ENCODE measurements at places on chromosomes 5 and 9.

DNA sequence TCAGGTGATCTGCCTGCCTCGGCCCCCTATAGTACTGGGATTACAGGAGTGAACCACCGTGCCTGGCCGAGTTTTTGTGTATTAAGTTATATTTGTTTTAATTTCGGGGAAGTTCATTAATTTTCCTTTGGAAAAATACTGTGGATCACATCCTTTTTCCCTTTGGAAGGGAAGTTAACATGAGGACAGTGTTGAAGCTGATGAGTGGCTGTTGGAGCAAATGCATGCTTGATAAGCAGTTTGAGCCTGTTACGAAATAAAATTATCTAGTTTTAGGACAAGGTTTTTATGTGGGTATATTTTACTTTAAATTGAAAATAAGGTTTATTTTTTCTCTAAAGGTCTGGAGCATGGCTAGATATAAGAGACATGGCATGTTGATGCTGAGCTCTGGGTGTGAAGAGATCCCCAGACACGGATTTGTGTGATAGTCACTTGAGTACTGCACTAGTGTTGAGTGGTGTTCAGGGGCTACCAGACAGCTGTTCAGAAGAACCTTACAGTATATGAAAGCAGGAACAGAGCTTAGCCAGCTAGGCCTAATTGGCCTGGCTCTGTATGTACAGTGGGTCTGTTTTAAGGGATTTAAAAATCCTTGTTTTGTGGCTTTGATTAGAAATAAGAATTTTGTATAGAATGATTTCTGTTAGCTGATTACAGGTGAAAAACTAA, 17.4 kb downstream of the LMNB1 start:
- DNase-seq: no peak

- DNase-seq: no peak
Observed at GRCh38 chr5:104370523-104370922, 807.9 kb upstream of the NUDT12 start.

DNA sequence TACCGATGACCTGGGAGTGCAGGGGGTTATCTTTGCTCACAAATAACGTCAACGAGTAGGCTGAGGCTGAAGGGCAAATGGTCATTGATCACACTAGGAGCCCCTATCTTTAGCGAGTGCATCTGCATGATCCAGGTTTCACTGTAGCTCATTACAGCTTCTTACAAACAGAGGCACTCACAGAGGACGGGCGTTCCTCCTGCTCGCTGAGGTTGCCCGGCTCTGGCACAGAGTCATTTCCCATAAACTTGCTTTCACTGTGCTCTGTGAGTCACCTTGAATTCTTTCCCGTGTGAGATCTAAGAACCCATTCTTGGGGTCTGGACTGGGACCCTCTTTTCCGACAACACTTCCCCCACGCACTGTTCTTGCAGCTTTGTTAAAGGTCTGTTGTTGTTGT, 1.9 kb upstream of the PAEP start:
- DNase-seq: no peak

- peak; percentile 74 for DNase-seq
Observed at GRCh38 chr5:146025114-146025680, 80.2 kb downstream of the PLAC8L1 start.

DNA sequence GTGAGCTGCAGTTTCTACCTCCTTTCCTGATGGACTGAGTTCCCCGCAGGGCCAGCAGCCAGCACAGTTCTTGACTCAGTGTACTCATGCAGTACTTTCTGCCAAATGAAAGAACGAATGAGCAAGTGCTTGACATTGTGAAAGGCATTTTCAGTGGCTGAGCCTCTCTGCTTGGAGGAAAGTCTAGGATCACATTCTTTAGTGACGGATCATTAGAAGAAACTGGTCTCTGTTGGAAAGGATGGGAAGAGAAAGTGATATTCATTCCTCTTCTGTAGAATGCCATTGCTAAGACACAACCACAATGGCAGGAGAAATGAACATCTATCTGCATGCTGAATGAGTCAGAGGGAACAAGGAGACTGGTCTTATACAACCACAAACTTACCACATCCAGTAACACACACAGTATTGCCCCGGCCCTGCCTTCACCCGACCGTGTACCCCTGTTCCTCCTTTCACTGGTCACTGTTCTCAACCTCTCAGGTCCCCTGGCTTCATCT, 206.9 kb downstream of the CRB2 start:
- no peak for DNase-seq

DNA sequence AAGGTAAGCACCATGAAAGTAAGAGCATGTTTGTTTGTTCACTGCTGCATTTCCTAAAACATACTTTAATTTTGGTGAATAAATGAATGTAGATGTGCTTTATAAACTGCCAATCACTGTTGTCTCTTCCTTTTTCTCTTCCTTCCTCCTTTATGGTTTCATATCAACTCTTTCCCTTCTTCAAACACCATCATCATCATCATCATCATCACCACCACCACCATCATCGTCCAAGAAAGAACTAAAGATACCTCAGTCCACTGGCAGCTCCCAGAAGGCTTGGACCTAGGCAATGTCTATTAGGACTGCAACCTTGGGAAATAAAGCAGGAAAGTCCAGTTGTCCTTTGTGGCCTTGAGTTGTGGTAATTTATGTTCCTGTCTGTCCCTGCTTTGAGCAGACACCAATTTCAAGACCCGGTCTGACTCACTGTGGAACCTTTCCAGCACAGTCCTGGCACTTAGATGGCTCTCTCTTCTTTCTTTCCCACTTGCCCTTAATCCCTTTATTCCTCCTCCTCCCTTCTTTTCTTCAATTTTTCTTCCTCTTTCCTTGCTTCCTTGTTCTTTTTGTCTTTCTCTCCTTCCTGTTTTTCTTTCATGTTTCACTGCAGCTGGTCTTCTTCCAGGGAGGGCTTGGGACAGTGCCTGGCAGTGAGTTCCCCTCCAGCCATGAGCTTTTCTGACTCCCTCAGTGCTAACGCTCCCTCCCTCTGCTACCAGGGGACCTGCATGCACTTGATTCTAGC, 99.3 kb downstream of the ANGPTL2 start:
- no peak for DNase-seq

DNA sequence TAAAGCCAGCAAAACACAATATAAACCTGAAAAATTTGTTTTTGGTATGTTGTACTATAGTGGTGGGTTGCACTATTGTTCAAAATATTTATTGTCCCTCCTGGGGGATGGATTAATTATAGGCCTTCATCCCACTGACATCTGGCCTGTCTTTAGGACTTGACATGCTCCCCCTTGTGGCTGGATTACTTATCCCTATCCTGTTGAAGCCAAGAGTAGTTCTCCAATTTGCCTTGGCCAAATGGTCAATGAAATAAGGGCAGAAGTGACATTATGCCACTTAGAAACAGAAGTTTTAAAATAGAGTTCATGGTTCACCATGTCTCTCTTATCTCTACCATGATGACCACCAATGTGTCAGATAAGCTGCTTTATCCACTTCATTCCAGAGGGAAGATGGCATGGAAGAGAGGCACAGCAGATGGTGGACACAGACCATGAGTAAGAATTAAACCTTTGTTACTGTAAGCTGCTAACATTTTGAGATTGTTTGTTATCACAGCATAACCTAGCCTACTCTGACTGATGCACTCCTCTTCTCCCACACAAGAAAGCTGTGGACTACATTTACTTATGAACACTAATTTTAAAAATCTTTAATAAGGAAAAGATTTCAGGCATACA, 29.2 kb upstream of the ARHGEF28 start:
- peak; percentile 87 for DNase-seq

DNA sequence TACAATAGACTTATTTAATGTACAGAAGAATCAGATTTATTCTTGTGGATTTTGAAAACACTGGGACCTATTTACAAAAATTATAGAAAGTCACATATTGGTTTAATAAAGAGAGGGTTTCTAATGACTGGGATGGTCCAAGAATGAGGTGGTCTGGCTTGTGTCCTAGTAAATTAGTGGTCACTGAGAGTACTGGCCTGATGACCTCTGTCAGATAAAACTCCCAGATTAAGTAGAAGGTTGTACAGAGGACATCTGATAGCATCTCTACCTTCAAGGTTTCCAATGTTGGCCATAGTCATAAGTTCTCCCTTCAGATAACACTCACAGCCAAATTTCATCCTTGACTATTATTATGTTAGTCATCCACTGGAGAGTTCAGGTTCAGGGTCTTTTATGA, 692.9 kb downstream of the MTRR start:
- DNase-seq: no peak

- DNase-seq: no peak
Observed at GRCh38 chr9:105678163-105678562, 15.9 kb downstream of the TAL2 start.

GRCh38 chr5:124059200-124059599, 547.2 kb downstream of the CSNK1G3 start:
- no peak for DNase-seq

DNA sequence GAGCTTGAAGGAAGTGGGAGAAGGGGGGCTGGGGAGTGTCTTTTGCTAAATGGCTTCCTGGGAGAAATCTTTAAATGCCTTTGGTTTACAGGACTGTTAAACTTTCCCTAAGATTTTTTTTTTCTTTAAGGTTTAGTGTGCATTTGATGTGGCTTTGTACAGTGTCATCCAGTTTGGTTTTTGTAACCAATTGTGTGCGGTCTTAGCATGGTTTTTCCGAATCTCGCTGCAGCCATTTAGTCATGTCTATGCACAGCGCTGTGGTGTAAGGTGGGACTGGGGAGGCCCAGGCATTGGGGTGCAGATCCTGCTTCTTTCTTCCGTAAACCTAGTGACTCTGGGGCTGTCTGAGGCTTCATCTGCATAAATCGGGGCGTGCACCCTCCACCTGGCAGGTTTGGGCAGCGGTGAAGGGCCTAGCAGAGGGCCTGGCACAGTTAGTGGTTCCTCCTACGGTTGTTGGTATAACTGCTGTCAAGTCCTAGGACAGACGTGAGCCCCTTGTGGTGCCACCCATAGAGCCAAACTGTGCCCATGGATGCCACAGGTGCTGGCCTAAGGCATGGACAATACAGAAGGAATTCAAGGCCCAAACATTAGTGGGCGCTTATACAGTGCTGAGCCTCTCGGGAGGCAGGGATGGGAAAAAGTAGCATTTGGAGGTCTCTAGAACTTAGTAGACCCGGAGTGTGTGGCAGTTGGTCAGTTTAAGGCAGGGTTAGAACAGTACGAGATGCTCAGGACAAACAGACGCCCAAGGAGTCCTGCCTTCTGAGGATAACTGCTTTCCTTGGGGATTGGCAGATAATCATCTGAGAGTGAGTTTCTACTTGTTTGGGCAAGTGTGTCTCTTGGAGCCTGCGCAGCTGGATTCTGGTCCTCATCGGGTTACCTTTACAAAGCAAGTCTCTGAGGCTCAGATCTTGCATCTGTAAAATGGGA, 1.5 kb downstream of the PRRC2B start:
- DNase-seq: peak; percentile 62

- no peak for DNase-seq
Observed at GRCh38 chr5:56037531-56038010, 42.8 kb upstream of the IL6ST start.

DNA sequence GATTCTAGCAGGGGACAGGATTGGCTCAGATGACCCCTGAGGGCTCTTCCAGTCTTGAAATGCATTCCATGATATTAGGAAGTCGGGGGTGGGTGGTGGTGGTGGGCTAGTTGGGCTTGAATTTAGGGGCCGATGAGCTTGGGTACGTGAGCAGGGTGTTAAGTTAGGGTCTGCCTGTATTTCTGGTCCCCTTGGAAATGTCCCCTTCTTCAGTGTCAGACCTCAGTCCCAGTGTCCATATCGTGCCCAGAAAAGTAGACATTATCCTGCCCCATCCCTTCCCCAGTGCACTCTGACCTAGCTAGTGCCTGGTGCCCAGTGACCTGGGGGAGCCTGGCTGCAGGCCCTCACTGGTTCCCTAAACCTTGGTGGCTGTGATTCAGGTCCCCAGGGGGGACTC, 2.9 kb upstream of the MYOZ3 start:
- no peak for DNase-seq
